Upper lobe of right lung (tissue), 1 donor: ENCODE measurements at places on chromosomes 5 and 9.
A peak's percentile ranks its signal among the peaks of the same experiment; 100 is the strongest.

- no peak overlapping the region for H3K27ac ChIP-seq
- H3K36me3 ChIP-seq: no peaks in the 10 kb centered on the region
- H3K4me3 ChIP-seq: no peak overlapping the region
- DNase-seq: no peak
Measured at GRCh38 chr9:107249665-107250285, 33.3 kb upstream of the RAD23B start.

GRCh38 chr9:129320575-129321285 is 142.7 kb upstream of the IER5L start:
- H3K27me3 ChIP-seq: no peaks in the 10 kb centered on the region
- H3K36me3 ChIP-seq: no peaks in the 10 kb centered on the region
- DNase-seq: peak; percentile 82
- peak overlapping the region; percentile 90 for H3K27ac ChIP-seq
- peaks cover 56% of the 10 kb centered on the region for H3K4me1 ChIP-seq

DNA sequence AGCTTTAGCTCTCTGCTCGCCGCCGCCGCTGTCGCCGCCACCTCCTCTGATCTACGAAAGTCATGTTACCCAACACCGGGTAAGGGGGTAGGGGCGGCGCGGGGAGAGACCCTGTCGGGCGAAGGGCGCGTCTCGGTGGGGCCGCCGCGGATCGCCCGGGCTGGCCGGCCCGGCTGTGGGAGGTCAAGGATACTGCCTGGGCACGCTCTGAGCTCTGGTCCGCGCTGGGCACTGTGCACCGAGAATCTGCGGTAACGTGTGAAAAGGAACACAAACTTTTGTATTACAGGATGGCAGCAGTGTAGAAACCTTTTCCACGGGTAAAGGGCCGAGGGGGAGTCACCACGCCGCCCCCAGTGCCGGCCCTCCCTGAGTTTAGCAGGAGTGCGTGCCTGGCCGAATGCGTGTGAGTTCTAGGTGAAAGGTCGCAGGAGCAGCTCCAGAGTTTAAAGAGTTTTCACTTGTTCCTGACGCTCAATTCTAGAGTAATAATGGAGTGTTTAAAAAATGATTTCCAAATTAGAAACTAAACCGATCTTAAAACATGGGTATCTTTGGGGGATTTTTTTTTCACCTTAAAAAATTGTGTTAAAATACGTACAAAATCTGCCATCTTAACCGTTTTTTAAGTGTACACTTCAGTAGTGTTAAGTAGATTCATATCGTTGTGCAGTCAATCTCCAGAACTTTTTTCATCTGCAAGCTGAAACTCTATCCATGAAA is at the start of gene HSDL2:
Gene HSDL2, plus strand, starts transcription at position 7 of the 723 bp plus-strand sequence. Its CDS starts 56 bp downstream, at position 63.
- DNase-seq: no peak
- H3K4me1 ChIP-seq: peaks cover 42% of the 10 kb centered on the region
- H3K36me3 ChIP-seq: no peaks in the 10 kb centered on the region
- peak within 1 kb of the TSS; percentile 99 for H3K27ac ChIP-seq
- H3K4me3 ChIP-seq: peak within 1 kb of the TSS; percentile 93

- H3K27ac ChIP-seq: no peak overlapping the region
- H3K27me3 ChIP-seq: no peaks in the 10 kb centered on the region
- no peak for DNase-seq
Measured at GRCh38 chr5:157469687-157470086, 9.7 kb downstream of the NIPAL4 start.

GRCh38 chr9:95857124-95857523 is 18.4 kb upstream of the ERCC6L2 start:
- H3K27ac ChIP-seq: no peak overlapping the region
- H3K27me3 ChIP-seq: no peaks in the 10 kb centered on the region
- no peaks in the 10 kb centered on the region for H3K4me1 ChIP-seq

- H3K27ac ChIP-seq: no peak overlapping the region
- H3K4me1 ChIP-seq: no peaks in the 10 kb centered on the region
- DNase-seq: no peak
- H3K36me3 ChIP-seq: no peaks in the 10 kb centered on the region
- no peak overlapping the region for H3K4me3 ChIP-seq
- no peaks in the 10 kb centered on the region for H3K27me3 ChIP-seq
Measured at GRCh38 chr5:165139721-165140120, 1634.3 kb downstream of the MAT2B start.

DNA sequence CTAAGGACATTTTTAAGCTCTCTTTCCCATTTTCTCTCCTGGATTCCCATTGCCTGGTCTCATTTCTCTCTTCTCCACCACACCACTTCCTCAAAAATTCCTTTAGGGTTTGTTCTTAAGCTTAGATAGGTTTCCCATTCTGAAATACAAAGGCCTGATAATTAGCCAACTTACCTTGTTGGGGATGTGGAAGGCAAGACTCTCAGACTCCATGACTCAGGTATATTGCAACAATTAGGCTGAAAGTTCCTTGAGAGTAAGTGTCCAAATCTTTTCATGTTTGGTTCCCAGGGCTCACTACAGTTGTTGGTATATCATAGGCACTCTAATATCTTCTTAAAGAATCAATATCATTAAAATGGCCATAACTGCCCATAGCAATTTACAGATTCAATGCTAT is 43.6 kb downstream of the FXN start:
- no peaks in the 10 kb centered on the region for H3K36me3 ChIP-seq
- H3K27me3 ChIP-seq: no peaks in the 10 kb centered on the region
- no peak overlapping the region for H3K4me3 ChIP-seq
- H3K4me1 ChIP-seq: peaks cover 11% of the 10 kb centered on the region

GRCh38 chr5:76337953-76338451 is 65.1 kb upstream of the IQGAP2 start:
- H3K27ac ChIP-seq: no peak overlapping the region
- no peaks in the 10 kb centered on the region for H3K4me1 ChIP-seq
- H3K27me3 ChIP-seq: no peaks in the 10 kb centered on the region

- no peaks in the 10 kb centered on the region for H3K27me3 ChIP-seq
- H3K36me3 ChIP-seq: no peaks in the 10 kb centered on the region
- no peaks in the 10 kb centered on the region for H3K4me1 ChIP-seq
- DNase-seq: no peak
- H3K27ac ChIP-seq: no peak overlapping the region
Measured at GRCh38 chr5:17258431-17258830, 41.0 kb downstream of the BASP1 start.

GRCh38 chr9:73148447-73148937 is 3.2 kb upstream of the ANXA1 start:
- H3K27ac ChIP-seq: peak overlapping the region; percentile 78
- H3K4me3 ChIP-seq: no peak overlapping the region
- DNase-seq: no peak
- no peaks in the 10 kb centered on the region for H3K36me3 ChIP-seq
- H3K4me1 ChIP-seq: peaks cover 48% of the 10 kb centered on the region

DNA sequence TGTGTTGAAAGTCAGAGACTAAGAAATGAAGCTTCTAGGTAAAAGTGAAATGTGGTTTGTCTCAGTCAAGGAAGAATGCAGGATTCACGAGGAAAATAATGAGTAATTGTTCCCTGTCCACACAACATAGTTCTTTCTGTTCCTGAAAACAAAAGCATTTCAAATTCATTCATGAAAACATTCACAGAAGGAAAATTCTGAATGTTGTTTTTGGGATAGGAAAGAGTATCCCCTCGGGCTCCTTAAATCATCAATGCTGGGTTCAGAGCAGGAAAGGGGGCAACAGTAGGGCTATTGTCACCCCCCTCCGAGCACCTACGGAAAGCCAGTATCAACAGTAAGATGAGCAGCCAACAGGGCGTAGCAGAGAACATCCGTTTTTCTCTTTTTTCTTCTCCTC is 769.9 kb upstream of the ADAMTS16 start:
- no peak overlapping the region for H3K4me3 ChIP-seq
- H3K27me3 ChIP-seq: no peaks in the 10 kb centered on the region
- no peaks in the 10 kb centered on the region for H3K36me3 ChIP-seq
- H3K27ac ChIP-seq: no peak overlapping the region

DNA sequence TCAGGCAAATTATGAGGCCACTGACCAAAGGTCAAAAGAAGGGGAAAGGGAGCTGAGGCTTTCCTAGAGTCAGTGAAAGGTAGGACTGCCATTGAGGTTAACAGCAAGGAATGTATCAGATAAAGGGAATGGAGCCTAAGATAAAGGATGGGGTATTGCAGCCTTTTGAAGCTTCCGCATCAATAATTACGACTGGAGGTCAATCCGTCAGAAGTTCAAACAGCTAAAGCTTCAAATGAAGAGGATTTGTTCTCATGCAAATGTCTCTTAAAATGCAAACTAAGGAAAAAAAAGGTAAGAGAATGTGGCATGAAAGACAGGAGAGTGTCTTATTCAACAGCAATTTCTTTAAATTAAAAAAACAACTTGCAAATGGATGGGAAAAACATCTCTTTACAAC is 341.1 kb upstream of the RGMB start:
- H3K27me3 ChIP-seq: no peaks in the 10 kb centered on the region
- no peak overlapping the region for H3K27ac ChIP-seq
- no peak overlapping the region for H3K4me3 ChIP-seq

DNA sequence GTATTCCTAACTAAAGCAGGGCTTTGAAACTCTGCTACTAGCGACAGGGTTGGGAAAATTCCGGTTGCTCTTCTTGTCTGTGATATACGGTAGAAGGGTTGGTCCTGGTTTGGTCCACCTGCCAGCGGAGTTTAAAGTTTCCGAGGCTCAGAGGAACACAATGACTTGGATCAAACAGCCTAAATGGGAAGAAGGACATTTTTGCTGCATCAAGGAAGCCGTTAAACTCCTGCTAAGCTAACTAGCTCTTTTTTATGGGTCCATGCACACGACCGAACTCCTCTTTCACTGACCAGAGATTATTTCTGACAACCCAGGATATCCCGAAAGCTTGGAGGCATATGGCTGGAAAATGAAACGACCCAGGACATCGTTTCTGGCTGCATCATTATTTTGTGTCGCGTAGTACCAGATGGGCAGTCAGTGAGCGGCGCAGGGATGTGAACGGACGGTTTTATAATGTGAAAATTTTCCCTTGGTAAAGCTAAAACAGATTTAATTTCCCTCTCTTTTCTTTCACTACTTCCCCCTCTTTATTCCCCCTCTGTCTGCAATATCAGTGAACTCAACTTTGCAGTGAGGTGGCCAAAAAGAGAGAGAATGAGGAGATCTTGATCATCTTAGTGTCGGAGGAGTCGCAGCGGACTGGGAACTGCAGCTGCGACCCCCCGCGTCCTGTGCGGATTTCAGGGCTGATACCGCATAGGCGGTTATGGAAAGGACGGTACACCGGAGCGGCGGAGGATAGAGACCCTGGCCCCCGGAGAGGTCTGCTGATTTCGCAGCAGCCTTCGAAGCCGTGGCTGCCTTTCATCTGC is at the start of gene LURAP1L:
Gene LURAP1L, plus strand, starts transcription at position 160 of the 818 bp plus-strand sequence. CDS start 696 bp downstream, outside the sequence.
- H3K36me3 ChIP-seq: no peaks in the 10 kb centered on the region
- peak within 1 kb of the TSS; percentile 87 for H3K27ac ChIP-seq
- peak; percentile 66 for DNase-seq
- peak within 1 kb of the TSS; percentile 64 for H3K4me3 ChIP-seq
- no peaks in the 10 kb centered on the region for H3K4me1 ChIP-seq
- no peaks in the 10 kb centered on the region for H3K27me3 ChIP-seq

GRCh38 chr5:72402381-72402890 is 82.3 kb downstream of the PTCD2 start:
- no peaks in the 10 kb centered on the region for H3K36me3 ChIP-seq
- H3K4me3 ChIP-seq: no peak overlapping the region
- no peaks in the 10 kb centered on the region for H3K27me3 ChIP-seq
- H3K27ac ChIP-seq: no peak overlapping the region

- H3K4me1 ChIP-seq: no peaks in the 10 kb centered on the region
- H3K27ac ChIP-seq: no peak overlapping the region
- no peaks in the 10 kb centered on the region for H3K27me3 ChIP-seq
- no peaks in the 10 kb centered on the region for H3K36me3 ChIP-seq
Measured at GRCh38 chr5:17910318-17910717, 276.1 kb downstream of the TAF11L14 start.

GRCh38 chr9:112226091-112226490 is 51.0 kb upstream of the SUSD1 start:
- no peaks in the 10 kb centered on the region for H3K27me3 ChIP-seq
- no peaks in the 10 kb centered on the region for H3K4me1 ChIP-seq
- no peak overlapping the region for H3K4me3 ChIP-seq
- DNase-seq: no peak

- no peaks in the 10 kb centered on the region for H3K27me3 ChIP-seq
- H3K27ac ChIP-seq: no peak overlapping the region
- no peaks in the 10 kb centered on the region for H3K36me3 ChIP-seq
- DNase-seq: no peak
Measured at GRCh38 chr5:34627794-34628193, 28.3 kb upstream of the RAI14 start.

GRCh38 chr9:37840560-37841194 is 40.1 kb downstream of the DCAF10 start:
- H3K36me3 ChIP-seq: peaks cover 11% of the 10 kb centered on the region
- H3K4me1 ChIP-seq: no peaks in the 10 kb centered on the region
- H3K27ac ChIP-seq: no peak overlapping the region
- no peaks in the 10 kb centered on the region for H3K27me3 ChIP-seq

GRCh38 chr5:34507933-34508332 is 148.2 kb upstream of the RAI14 start:
- H3K4me1 ChIP-seq: peaks cover 26% of the 10 kb centered on the region
- H3K27ac ChIP-seq: no peak overlapping the region
- H3K4me3 ChIP-seq: no peak overlapping the region
- H3K36me3 ChIP-seq: no peaks in the 10 kb centered on the region
- no peak for DNase-seq
- H3K27me3 ChIP-seq: no peaks in the 10 kb centered on the region

- H3K4me1 ChIP-seq: no peaks in the 10 kb centered on the region
- DNase-seq: no peak
- no peaks in the 10 kb centered on the region for H3K27me3 ChIP-seq
- H3K4me3 ChIP-seq: no peak overlapping the region
- H3K27ac ChIP-seq: no peak overlapping the region
Measured at GRCh38 chr9:69157751-69158466, 16.2 kb upstream of the TJP2 start.

- H3K4me1 ChIP-seq: no peaks in the 10 kb centered on the region
- DNase-seq: peak; percentile 60
- H3K4me3 ChIP-seq: no peak overlapping the region
- H3K27me3 ChIP-seq: no peaks in the 10 kb centered on the region
- no peak overlapping the region for H3K27ac ChIP-seq
- H3K36me3 ChIP-seq: peaks cover 23% of the 10 kb centered on the region
Measured at GRCh38 chr5:639584-640213, 27.6 kb downstream of the CEP72 start.

DNA sequence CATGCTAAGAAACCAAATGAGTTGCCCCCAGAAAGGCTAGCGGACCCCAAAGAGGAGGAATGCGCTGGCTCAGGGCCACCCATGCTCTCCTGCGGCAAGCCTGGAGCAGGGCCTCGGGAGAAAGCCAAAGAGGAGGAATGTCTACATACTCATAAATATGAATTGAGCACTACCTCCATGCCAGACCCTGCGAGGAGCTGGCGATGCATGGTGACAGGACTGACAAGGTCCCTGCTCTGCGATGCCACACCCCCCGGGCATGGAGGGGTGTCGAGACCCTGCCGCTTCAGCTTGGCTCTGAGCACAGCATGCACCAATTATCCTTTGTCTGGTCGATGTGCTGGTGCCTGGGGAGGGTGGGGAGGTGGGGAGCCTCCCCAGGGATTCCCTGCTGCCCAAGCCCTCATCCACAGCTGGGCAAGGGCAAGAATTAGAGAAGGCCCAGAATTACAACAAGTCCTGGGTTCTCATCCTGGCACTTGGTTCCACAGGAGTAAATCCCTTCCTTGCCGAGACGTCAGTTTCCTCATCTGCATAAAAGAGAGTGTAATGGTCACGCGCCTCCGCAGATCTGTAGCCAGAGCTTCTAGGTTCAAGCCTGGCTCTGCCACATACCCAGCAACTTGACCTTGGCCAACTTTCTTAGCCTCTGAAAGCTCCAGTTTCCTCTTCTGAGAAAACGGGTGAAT is 74.4 kb downstream of the FAM114A2 start:
- no peak for DNase-seq
- peaks cover 8% of the 10 kb centered on the region for H3K4me1 ChIP-seq
- no peaks in the 10 kb centered on the region for H3K27me3 ChIP-seq
- H3K4me3 ChIP-seq: no peak overlapping the region
- no peak overlapping the region for H3K27ac ChIP-seq
